GM10248 (cell line): ENCODE measurements at places on chromosomes 7 and 10.

DNA sequence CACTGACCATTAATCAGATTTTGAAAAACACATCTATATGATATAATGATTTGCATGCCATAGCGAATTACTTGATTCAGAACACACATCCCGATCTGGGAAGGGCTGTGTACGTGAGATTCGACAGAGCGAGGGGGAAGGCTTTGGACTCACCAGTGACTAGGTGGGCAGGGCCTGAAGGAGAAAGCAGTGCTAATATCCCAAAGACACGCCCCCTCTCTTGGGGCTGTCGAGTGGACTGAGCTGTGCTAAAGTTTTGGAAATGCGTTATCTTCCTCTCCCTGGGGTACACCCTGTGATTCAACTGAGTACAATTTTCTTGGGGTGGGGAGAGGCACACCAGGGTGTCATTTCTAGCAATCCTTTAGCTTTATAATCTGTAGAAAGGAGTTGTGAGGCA, 1.8 kb downstream of the LRRC17 start:
- DNase-seq: no peak

DNA sequence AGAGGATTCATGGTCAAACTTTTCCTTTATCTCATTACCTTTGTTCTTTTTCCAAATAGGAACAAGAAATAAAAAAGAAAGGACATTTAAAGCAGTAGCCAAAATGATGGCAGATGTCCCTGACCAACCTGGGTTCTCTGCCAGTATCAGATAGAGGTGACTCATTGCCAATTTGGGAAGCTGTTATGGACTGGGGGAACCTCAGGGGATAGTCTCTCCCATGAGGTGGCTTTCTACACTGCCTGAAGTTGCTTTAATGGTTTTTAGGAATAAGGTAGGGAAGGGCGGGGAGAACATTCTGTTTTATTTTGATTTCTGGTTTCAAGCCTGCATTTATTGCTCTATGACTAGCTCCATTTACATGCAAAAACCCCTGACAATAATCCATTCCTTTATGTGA, 457.9 kb upstream of the TPK1 start:
- DNase-seq: no peak

GRCh38 chr10:77493851-77494261, 143.8 kb downstream of the KCNMA1 start:
- DNase-seq: no peak

GRCh38 chr10:125549653-125550052, 133.3 kb downstream of the TEX36 start:
- no peak for DNase-seq

DNA sequence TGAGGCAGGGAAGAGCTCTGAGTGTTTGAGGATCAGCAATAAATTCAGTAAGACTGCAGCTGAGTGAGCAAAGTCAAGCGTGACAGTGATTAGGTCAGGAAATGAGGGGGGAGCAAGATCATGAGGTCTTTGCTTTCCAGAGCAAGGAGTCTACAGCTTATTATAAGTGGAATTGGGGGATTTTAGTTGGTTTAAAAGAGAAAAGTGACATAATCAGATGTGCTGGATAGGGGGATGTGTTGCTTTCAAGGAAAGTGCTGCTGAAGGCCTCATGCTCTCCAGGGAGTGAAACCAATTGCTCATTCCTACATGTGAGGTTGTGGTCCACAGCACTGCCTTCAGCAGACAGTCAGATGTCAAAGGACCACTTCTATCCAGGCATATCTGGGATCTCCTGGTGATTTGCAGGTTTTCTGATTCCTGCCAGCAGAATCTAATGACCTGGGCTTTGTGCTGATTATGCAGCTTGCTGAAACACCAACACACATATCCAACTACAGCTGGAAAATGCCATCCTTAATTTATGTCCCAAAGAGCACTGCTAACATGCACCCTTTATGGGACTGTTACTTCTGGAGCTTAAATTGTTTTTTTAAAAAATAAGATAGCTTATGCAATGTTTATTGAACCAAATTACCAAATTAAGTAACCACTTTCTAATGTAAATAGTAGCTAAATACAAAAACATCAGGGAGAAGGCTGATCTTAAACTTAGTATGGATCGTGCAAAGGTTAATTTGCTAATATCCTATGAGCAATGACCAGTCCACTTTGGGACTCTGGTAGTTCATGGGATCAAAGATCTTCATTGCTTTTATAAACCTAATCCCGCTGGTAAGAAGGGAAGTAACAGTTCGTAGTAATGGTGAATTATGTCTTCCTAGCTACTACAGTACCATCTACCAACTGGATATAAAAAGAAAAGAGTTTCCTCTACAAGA, 607.6 kb downstream of the KCNMA1 start:
- no peak for DNase-seq

DNA sequence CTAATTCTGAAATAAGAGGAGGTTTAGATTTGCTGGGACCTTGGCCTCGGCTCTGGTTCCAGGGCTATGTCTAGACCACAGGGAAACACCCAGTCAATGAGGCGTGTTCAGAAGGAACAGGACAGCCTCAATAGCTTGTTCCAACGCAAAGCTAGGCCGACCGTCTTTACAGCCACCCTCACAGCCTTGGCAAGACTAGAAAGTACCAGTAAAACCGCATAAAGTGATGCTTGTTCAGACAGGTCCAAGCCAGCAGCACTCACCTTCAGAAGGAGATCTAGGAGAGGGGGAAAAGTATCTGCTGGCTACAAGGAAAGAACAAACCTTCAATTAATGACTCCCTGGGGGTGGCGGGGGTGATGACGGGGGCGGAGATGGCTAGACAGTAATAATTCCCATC, 50.1 kb upstream of the LMTK2 start:
- DNase-seq: no peak

DNA sequence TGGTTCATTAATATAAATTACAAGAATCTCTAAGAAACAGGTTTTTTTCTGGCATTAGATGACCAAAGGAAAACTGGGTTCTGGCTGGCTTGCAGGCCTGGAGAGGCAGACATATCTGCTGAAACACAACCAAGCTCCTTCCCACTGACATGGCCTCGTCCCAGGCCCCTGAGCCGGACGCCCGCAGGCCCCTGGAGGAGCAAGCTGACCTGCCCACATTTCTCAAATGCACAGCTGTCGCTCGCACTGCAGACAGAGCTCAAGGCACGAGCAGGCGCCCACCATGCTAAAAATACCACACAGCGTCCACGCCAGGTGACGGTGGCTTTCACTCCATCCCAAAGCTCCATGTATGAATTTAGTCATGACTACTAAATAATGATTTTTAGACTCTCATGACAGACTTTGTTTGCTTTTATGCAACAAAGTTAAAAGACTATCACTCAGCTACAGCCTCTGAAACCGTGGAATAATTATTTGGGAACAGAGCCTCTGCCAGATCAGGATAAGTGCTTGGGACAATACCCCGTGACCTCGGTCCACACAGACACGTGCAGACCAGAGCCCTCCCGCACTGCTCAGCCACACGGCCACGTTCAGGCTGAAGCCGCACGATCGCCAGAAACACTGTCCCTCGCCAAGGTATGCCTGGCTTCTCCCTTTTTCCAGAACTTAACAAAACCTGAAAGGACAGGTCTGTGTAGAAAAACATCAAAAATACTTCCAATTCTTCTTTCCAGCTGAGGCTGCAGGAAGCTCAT, 71.1 kb downstream of the DIP2C start:
- no peak for DNase-seq

DNA sequence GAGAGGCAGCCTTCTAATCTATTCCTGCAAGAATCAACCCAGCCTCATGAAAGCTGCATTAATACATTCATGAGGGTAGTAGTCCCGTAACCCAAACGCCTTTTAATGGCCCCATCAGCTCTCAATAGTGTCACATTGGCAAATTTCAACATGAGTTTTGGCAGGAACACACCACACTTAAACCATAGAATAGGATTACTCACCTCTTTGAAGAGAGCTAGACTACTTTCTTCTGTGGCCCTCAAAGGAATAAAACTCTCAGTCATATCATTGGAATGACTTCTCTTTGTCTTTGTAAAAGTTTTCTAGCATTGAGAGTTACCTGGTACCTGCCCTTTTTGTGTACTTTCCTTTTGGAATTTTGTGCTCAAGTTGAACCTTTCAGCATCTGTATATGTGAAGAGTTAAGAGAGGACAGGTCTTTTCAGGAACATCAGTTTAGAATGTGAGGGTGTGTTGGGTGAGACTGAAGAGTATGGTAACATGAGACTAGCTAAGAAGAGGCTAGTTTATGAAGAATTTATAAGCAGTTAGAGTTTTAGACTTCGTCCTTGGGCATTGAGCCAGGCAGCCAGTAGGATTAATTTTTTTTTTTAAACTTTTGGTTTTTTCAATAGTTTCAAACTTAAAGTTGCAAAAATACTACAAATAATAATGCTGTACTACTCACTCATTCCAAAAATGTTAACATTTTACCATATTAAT, 92.6 kb downstream of the MLLT10 start:
- DNase-seq: no peak

- no peak for DNase-seq
Observed at GRCh38 chr10:17811146-17811865, 2.2 kb downstream of the MRC1 start.

- no peak for DNase-seq
Observed at GRCh38 chr10:80137031-80137862, 4.7 kb downstream of the PLAC9 start.

GRCh38 chr10:68625316-68625921, 65.3 kb downstream of the TET1 start:
- DNase-seq: peak; percentile 13

GRCh38 chr10:91105269-91105668, 115.2 kb upstream of the PCGF5 start:
- no peak for DNase-seq

GRCh38 chr7:122140918-122141317, 3.1 kb downstream of the AASS start:
- no peak for DNase-seq

DNA sequence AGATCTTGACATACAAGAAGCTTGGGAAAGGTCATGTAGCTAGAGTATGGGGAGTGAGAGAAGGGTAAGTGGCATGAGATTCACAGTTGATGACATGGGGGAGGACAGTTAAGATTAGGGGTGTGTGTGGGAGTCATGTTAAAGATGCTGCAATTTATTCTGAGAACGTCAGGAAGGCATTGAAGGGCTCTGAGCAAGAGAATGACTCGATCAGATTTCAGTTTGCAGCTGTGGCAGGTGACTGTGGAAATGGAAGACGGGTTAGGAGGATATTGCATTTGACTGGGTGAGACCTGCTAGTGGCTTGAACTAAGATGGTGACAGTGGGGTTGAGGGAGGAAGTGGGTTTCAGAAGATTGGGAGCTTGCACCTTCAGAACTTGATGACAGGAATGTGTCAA, 5.6 kb downstream of the CDC123 start:
- no peak for DNase-seq

GRCh38 chr7:140673063-140673773, 473 bp downstream of the ADCK2 start:
- DNase-seq: peak; percentile 66

DNA sequence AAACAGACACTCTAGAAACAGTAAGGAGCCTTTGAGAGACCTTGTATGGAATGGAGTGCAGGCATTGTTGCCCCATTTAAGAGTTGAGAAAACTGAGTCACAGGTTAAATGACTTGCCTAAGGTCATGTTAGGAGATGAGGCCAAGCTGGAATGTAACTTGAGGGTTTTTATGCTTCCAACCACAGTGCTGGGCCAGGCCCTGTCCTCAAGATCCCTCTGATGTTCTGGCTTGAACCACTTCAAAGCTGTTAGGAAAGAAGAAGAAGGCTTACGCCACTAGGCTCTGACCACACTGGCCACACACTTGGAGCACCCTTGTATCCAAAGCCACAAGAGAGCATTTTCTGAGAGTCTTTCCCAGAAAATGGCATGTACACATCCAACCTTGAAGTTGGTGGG, 42.7 kb downstream of the PLAU start:
- DNase-seq: no peak

- no peak for DNase-seq
Observed at GRCh38 chr7:155994279-155994811, 182.1 kb upstream of the SHH start.

DNA sequence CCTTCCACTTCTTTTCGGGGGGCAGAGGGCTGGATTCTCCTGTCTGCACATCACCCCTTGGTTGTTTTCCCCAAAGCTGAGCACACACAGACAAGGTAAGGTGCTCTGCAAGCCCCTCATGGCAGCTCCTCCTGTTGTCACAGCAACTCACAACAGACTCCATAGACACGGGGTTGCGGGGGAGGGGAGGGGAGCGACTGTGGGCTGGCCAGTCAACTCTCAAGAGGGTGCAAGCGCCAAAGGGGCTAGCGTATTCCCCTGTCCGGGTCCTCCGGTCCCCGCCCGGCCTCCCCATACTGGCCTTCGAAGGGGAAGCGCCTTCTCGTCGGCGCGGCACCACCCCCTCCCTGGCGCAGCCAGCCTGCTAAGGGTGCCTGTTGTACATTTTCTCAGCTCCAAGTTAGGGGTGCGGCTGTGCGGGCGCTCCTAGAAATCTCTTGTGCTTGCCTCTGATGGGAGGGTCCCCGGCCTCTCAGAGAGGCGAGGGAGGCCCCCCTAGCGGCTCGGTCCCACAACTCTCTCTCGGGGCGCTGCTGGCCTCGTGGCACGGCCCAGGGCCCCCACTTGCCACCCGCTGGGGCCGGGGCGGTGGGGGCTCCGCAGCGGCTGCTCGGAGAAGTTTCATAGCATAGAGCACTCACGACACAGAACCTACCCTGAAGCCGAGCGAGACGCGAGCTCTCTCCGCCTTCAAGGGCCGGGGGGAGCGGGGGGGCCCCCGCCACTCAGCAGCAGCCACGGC, 498 bp downstream of the RHOBTB1 start:
- peak; percentile 17 for DNase-seq

DNA sequence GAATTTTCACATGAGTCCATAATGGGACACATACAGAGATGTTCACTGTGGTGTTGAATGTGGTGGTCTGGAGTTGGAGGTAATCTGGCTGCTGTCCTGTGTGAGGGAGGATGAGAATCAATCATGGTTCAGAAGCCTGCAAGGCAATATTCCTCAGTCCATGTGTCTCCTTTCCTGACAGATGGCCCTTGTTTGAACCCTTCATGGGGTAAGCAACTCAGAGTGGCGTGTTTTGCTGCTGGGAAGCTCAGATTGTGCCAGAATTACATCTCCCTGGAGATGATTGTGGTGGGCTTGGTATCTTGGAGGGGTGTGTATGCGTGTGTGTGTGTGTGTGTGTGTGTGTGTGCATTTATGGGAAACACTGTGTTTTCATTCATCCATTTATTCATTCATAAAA, 44.5 kb upstream of the COMTD1 start:
- DNase-seq: no peak

GRCh38 chr10:77969114-77969513, 42.6 kb upstream of the DLG5 start:
- DNase-seq: no peak

GRCh38 chr10:14605231-14605925, 169.3 kb downstream of the FAM107B start:
- peak; percentile 65 for DNase-seq

DNA sequence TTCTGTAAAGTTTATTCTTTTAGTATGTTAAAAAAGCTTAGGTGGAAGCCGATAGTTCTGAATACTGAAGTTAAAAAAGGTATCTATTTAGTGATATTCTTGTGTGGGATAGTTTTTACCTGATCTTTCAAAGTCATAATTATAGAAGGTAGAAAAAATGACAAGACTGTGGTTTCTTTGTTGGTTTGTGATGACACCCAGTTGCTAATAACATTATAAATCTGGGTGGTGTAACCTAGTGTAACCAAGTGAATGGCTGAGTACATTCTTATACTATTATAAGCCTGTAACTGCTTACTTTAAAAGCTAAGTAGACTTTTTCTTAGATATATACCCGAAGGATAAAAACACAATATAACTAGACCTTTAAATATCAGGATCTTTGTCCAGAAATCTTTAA, 2.3 kb downstream of the CDK13 start:
- DNase-seq: no peak
